ENCODE measurements at places on chromosomes 2 and 18.
A peak's percentile ranks its signal among the peaks of the same experiment; 100 is the strongest.

- DNase-seq, result no peak
Observed at GRCh38 chr2:148802448-148803220, 72.4 kb upstream of the KIF5C start.

GRCh38 chr2:196335221-196335634 lies 163.8 kb upstream of the STK17B start:
- no peak for DNase-seq

GRCh38 chr2:152200101-152200500 lies 24.5 kb upstream of the STAM2 start:
- DNase-seq, result no peak

- peak; percentile 75 for DNase-seq
Observed at GRCh38 chr2:36355151-36355889, at the start of gene CRIM1. Gene CRIM1, plus strand, starts transcription at chr2:36355778. Its CDS starts 515 bp downstream, at chr2:36356293.

DNA sequence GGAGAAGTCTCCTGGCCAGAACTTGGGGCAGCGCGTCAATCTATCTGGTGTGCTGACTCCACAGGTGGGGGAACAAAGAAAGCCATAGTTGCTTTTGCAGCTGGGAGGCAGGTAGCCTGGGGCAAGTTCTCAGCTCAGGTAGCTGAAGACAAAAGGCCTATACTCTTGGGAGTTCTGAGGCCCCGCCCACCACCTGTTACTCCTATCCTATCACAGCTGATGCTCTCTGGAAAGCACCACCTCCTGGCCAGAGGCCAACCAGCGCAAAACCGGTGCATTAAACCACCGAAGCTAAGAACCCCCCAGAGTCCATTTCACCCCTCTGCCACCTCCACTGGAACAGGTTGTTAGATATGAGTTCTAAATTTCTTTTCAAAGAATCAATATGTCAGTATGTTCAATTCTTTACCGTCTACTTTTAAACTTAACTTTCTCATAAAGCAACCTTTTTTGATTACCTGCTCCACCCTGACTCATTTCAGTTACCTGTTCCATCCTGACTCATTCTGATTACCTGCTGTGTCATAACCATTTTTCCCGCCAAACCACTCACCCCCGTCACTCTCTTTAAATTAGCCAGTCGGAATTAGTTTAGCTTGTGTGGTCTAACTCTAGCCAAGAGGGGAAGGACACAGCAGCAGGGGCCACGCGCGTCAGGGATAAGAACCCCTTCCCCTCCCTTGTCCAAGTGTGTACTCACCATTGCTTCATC lies 43.4 kb downstream of the UPP2 start:
- DNase-seq, result no peak

GRCh38 chr18:59528866-59529265 lies 168.4 kb downstream of the CCBE1 start:
- DNase-seq, result no peak

DNA sequence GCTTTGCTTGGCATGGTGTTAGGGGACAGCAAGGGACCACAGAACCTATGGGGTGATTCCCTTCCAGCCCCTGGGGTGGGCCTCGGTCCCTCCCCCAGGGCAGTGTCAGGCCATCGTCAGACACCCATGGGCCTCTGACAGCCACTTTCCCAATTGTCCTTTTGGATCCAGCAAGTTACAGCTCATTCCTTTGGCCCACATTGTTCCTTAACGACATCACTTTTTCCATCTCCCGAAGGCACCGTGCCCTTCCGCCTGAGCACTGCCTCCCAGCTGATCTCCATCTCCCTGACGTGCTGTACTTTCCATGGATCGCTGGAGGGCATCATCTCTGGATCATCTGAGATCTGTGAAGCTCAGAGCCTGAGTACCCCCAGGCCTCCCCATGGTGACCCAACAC lies 10.4 kb upstream of the KCNK3 start:
- no peak for DNase-seq

GRCh38 chr2:15989559-15989958 lies 49.2 kb downstream of the MYCN start:
- DNase-seq, result no peak

GRCh38 chr18:62648045-62648678 lies 67.2 kb upstream of the PHLPP1 start:
- no peak for DNase-seq

- peak; percentile 66 for DNase-seq
Observed at GRCh38 chr18:11995445-11996189, 14.3 kb downstream of the IMPA2 start.

GRCh38 chr2:215898363-215898762 lies 115.0 kb downstream of the MREG start:
- DNase-seq, result no peak

- peak; percentile 81 for DNase-seq
Observed at GRCh38 chr2:27703638-27704341, 40.1 kb downstream of the SLC4A1AP start.

DNA sequence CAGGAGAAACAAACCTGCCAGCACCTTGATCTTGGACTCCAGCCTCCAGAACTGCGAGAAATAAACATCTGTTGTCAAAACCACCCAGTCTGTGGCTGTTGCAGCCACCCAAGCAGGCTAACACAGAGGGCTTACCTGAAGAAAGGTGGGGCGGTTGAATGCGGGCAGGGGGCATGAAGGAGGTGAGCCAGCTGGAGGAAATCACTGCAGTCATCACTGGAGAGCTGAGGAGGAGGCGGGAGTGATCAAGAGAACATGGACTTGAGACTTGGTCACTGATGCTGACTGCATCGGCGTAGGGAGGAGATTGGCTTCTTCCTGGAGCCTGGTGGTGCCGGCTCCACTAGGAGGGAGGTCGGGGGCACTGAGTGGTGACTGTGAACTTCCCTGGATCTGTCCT lies 14.6 kb upstream of the ARMC9 start:
- no peak for DNase-seq

- DNase-seq, result no peak
Observed at GRCh38 chr2:178327516-178327915, 123.5 kb downstream of the PRKRA start.

GRCh38 chr2:14907014-14907612 lies 274.6 kb downstream of the LRATD1 start:
- peak; percentile 19 for DNase-seq

GRCh38 chr2:32237996-32238395 lies 26.7 kb downstream of the NLRC4 start:
- no peak for DNase-seq

GRCh38 chr2:161135951-161136593 lies 24.2 kb upstream of the TANK start:
- no peak for DNase-seq

DNA sequence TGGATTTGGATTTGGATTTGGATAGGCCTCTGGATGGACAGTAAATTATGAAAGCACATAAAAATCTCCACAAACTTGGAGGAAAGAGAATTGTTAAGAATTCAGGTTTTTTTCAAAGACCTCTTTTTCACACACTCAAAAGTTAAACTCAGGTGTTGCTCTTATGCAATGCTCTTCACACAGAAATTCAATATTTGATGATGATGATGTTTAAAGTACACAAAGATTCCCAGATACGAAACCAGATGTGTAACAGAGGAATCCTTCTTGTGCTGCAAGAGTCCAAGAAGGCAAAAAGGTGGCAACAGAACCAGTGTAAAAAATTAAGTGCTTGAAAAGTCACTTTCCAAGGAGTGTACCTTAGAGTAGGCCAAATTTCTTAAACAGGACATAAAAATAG lies 75.8 kb upstream of the SPATS2L start:
- DNase-seq, result no peak

GRCh38 chr2:1514391-1515072 lies 101.3 kb downstream of the TPO start:
- no peak for DNase-seq

DNA sequence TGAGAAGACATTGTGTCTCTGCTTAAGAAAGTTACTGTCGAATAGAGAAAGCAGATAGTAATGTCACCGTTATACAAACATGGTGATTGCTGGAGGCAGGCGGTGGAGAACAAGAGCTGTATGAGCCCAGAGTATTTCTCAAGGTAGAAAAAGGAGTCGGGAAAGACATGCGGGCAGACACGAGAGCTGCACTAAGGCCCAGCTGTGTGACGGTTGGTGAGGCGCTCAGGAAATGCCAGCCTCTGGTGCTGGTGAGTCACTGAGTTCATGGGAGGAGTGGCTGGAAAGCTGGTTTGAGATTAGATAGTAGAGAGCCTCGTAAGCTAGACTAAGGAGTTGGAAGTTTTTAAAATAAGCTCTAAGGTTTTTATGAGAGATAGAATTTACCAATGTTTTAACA lies 390.9 kb upstream of the TRIB2 start:
- DNase-seq, result no peak

DNA sequence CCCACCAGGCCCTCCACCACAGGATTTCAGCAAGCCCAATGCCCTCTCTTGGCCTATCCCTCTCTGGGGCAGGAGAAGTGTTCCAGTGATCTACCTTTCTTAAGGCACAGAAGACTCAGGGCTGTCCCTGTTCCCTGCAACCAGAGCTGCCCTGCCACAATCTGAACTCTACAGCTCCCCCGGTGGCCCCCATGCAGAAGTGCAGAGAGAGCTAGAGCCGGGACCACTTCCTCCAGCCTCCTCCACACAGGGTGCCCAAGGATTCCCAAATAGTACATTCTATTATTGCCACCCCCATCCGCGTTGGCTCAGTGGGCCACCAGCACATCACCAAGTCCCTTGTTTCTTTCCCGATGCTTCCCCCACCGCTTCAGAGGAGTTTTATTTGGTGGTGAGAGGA lies 114.8 kb upstream of the PTPRM start:
- DNase-seq, result peak; percentile 68

DNA sequence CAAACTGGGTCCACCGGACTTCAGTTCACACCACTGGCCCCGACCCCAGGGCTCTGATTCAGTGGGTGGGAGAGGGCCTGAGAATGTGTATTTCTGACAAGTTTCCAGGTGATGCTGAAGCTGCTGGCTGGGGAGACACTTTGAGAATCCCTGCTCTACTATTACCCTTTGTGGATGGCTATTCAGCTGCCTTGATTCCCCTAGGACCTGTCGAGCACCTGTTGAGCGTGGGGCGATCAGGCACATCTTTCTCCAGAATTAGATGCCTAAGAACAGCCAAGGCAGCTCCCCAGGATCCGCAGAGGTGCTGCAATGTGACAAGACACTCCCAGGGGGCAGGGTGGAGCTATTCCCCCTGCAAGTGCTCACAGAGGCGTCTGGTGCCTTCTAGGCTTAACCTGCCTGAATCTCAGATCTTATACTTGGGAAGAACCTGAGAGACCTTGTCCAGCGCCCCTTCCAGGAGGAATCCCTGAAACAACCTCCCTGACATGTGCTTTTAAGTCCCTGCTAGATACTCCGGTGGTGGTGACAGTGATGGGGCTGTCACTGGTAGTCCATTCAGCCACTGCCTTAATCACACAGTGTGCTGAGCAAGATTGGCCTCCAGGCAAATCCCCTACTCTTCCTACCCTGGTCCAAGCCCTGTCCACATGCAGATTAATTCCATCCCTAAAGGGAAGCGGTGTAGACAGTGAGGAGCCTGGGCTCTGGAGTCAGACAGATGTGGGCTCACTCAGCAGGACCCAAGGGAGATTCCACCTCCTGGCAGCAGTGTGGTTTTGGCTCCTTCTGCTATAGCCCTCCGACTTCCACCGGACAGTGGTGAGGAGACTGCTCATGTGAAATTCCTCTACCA lies 43.4 kb upstream of the OTOF start:
- DNase-seq, result peak; percentile 61

- DNase-seq, result no peak
Observed at GRCh38 chr2:84919885-84920580, 14.6 kb downstream of the TMSB10 start.

DNA sequence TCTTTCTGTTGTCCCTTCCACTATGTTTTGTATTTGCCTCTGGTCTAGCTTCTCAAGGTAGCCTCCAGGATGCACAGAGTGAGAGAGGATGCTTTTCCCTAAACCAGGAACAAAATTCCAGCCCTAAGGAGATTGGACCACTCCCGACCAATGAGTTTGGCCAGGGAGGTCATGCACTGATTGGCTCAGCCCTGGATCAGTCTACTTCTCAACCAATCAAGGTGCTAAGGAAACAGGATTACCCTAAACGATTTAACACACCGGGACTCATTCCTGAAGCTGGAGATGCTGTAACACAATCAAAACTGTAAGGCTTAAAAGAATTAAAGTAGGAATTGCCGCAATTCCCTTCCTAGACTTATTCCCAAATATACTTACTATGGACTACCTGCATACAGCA lies 34.2 kb upstream of the NR4A2 start:
- no peak for DNase-seq

DNA sequence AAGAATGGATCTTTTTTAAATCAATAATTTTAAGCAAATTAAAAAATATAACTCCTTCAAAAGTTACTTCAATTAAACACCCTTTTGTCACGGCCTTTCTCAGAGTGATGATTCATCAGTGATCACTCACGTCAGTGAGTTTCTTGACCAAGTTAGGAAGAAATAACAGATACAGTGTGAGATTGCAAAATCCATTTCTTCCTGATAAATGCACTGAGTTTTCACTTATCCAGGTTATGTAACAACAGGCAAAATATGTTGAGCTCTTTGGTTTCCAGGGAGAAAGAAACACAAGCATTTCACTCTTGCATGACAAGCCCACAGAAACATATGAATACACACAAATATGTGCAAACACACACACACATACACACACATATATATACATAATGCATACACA lies 195.9 kb upstream of the CYRIA start:
- DNase-seq, result no peak

GRCh38 chr18:48345596-48345995 lies 63.6 kb downstream of the ZBTB7C start:
- DNase-seq, result no peak

DNA sequence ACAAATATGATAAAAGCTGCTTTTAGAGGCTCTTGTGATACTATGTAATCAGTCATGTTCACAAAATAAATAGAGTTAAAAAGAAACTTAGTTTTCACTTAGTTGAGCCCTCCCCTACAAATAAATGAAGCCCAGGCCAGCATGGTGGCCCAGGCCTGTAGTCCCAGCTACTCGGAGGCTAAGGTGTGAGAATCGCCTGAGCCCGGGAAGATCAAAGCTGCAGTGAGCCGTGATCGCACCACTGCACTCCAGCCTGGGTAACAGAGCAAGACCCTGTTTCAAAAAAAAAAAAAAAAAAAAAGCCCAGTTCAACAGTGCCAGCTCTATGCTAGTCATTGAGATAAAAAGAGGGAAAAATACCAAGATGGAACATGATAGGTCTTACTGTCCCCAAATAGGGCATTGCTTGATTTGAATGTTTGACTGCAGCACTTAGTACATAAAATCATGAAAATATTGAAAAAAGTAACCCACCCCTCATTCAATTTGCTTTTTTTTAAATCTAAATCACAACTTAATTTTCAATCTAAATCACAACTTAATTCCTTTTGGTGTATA lies 1.5 kb downstream of the ASNSD1 start:
- DNase-seq, result no peak

DNA sequence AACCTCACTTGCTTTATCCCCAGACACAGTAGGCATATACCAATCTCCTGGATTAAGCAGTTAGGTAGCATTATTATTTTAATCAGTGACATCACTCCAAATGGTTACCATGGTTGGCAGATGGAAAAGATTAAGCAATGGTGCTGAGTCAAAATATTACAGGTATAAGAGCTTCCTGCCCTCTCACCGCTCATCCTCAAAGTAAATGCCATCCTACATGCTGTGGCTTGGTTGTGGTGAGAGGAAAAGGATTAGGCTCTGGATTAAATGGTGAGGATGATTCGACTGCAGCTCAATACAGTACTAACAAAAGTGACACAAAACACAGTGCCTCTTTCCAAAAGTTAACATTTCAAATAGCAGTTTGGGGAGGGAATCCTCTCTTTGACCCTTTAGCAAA lies 108.9 kb upstream of the ACAA2 start:
- DNase-seq, result no peak
